Epithelial cell of prostate (primary cell): ENCODE measurements at places on chromosomes 5 and 9.
A peak's percentile ranks its signal among the peaks of the same experiment; 100 is the strongest.

GRCh38 chr9:135948446-135948845, 12.7 kb downstream of the UBAC1 start:
- no peak for DNase-seq

GRCh38 chr9:132896906-132897305, 18.2 kb downstream of the SPACA9 start:
- DNase-seq = no peak

GRCh38 chr9:5510360-5510931, at the start of gene PDCD1LG2:
Gene PDCD1LG2 (plus strand): TSS chr9:5510531. CDS start chr9:5522547, 12,016 bp downstream.
- no peak for DNase-seq

- DNase-seq = peak; percentile 33
Measured at GRCh38 chr5:93273176-93273575, 307.8 kb downstream of the NR2F1-AS1 start.

DNA sequence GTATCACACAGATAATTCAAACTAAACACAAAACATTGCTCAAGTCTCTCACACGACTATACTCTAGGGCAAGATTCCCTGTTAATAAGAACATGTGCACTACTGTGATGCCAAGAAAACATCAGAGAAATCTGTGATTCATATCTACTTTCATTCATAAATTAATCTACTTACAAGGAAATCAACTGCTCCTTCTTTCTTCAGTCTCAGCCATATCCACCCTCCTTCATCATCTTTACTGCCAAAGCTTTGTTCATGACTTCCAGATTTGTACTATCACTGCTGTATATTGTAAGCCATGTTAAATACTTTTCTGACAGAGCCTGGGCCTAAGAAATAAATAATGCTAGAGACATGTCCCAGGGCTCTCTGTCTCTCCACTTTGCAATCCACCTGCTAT, 35.1 kb downstream of the CTNNAL1 start:
- DNase-seq = no peak

GRCh38 chr9:684054-684890, 157.2 kb upstream of the DMRT1 start:
- DNase-seq = peak; percentile 46

DNA sequence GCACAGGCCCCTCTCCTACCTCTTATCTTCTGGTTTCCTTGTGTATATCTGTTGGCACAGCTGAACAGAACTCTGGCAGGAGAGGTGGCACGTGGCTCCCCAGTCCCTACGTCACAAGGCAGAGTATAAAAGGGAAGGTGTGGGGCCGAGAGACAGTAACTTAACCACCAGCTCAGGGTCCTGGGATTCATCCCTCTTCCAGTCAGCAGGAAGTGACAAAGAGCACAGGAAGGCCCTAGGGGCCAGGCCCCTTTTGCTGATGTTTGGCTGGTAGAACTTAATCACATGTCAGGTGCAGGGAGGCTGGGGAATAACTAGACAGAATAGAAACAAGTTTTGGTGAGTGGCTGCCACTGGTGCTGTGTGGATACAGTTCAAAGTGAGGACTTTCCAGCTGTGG, 4.5 kb upstream of the ICE1 start:
- DNase-seq = no peak

GRCh38 chr5:171268700-171269620, 40.1 kb upstream of the TLX3 start:
- no peak for DNase-seq

GRCh38 chr9:87054999-87055686, 107.8 kb upstream of the GAS1 start:
- DNase-seq = no peak

DNA sequence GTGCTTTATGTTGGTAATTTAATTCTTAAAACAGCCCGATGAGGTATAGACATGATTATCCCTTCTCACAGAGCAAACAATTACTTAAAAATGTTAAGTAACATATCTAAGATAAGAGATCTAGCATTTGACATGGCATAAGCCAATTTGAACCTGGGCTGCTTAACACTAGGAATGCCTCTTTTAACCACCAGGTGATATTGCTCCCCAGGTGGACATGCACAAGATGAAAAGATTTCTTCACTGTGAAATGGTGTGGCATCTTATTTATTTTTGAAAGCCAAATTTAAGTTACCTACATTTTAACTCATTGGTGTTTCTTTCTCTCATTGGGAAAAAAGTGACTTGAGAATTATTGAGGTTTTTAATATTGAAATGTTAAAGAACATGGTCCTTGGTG, 15.8 kb upstream of the LRRC70 start:
- DNase-seq = no peak

DNA sequence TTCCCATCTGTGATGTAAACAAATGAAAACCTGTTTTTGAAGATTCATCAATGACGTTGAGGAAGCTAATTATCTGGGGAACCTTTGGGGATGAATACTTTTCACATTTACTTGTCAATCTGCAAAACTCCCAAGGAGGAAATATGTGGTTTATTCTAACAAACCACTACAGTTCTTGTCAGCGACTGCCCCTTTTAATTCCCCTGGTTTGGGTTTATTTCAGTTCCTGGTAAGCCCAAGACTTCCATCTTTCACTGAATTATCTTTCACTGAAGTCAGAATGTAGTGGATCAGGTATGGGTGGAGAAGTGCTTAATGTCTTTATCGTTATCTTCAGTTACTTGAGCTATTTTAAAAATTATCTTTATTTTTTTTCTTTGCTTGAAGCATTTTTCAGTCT, 40.2 kb downstream of the TLR4 start:
- no peak for DNase-seq

DNA sequence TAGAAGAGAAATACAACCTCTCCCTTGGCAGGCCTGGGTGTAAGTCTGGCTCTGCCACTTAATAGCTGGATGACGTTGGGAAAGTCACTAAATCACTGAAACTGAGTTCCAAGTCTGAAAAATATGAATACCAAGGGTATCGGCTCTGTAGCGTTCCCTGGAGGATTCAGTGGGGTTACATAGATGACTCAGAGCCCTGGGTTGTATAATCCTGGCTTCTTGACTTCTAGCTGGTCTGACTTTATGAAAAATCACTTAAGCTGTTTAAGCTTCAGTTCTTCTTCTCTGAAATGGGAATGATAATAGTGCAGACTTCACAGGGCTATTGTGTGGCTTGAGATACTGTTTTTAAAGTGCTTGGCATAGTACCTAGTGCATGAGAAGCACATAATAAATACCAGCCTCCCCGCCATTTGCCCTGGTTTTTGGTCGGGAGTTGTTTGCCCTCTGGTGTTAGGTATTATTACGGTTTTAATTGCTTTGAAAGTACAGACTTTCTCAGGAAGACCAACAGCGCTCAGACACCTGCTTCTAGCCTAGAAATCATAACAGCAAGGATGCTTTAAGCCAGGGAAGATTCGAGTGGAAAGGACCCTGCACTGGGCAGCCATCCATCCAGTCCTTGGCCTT, 43.0 kb downstream of the CYFIP2 start:
- no peak for DNase-seq

GRCh38 chr5:143662020-143662419, 149.9 kb upstream of the HMHB1 start:
- DNase-seq = peak; percentile 50

DNA sequence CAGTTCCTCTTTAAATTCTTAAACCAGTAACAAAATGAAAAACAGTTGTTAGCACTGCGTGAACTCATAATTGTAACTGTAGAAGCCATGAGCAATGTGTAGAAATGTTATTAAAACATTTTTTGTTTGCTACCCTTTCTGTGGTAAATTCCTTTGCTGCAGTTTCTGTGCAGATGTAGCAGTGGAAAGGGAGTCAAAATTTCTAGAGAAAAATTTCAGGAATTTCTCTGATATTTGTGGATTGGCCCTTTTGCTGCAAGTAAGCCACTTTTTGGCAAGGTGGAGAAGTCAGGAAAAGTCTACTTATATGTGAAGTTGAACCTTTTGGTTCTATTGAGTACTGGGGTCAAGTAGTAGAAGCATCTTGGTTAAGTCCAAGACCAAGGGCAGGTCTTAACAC, 10.1 kb downstream of the FBXL7 start:
- DNase-seq = no peak

GRCh38 chr9:82882138-82882537, 180.8 kb downstream of the RASEF start:
- no peak for DNase-seq

- no peak for DNase-seq
Measured at GRCh38 chr5:56273376-56273955, 40.3 kb upstream of the ANKRD55 start.

- no peak for DNase-seq
Measured at GRCh38 chr9:132988244-132989013, 9.9 kb downstream of the GFI1B start.

GRCh38 chr5:64147379-64147778, 18.3 kb upstream of the RNF180 start:
- no peak for DNase-seq
